Stimulated activated CD8-positive, alpha-beta memory T cell treated with anti-CD3 and anti-CD28 coated beads, Interleukin-4, amount 100 ng/mL, for 24 hours (primary cell): ENCODE measurements at places on chromosomes 13 and 19.

- DNase-seq = no peak
Observed at GRCh38 chr13:111943229-111943795, 123.6 kb upstream of the SOX1 start.

DNA sequence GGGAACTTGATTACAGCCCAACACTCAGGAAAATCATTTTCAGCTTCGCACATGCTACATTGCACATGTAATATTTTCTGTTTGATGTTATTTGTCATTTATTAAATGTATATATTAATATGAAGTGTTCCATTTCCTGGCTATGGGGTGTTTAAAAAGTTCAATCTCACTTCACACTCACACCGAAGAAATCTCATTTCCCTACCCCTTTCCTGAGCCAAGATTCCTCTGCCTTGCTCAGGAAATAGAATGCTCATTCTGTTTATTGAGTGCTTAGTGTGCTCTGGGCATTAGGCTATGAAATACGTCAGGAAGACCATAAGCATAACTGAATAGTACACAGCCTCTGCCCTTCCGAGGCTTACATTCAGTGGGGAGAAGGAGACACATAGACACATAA, 331.9 kb upstream of the TSHZ3 start:
- no peak for DNase-seq

- no peak for DNase-seq
Observed at GRCh38 chr19:37251308-37252229, 33.6 kb downstream of the ZNF383 start.

GRCh38 chr13:75347925-75348324, 134.0 kb downstream of the TBC1D4 start:
- no peak for DNase-seq

DNA sequence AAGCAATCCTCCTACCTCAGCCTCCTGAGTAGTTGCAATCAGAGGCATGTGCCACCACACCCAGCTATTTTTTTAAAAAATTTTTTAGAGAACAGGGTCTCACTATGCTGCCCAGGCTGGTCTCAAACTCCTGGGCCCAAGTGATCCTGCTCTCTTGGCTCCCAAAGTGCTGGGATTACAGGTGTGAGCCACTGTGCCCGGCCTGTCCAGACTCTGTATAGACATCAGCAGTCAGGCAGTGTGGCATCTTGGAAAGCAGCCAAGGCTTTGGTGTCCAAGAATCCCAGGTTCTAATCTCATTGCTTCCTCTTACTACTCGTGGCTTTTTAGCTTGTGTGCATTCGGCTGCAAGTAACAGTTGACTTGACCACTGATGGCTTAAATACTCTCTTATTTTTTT, 43.4 kb downstream of the BICRA start:
- no peak for DNase-seq

- DNase-seq = no peak
Observed at GRCh38 chr19:29574510-29574909, 31.6 kb upstream of the POP4 start.

- no peak for DNase-seq
Observed at GRCh38 chr19:30362156-30362754, 9.9 kb upstream of the ZNF536 start.

DNA sequence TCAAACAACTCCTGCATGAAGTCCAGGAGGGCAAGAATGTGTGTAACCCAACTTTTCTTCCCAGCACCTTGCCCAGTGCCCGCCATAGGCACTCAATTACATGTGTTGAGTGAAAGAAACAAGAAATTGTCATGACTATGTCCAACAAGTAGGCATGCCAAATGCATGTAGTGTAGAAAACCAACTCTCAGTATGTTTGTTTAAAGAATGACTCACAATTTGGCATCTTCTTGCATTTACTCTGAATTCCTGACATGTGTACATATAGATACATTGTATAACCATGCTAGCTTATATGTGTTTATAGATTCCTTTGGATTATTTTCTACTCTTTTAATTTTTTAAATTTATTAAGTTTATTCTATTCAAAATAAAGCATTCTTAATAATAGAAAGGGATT, 305.0 kb downstream of the EFNB2 start:
- no peak for DNase-seq

- DNase-seq = no peak
Observed at GRCh38 chr13:39100996-39101738, 62.9 kb downstream of the NHLRC3 start.

- no peak for DNase-seq
Observed at GRCh38 chr19:19321141-19321577, 530 bp downstream of the MAU2 start.

GRCh38 chr19:755063-755462, 4.2 kb downstream of the MISP start:
- no peak for DNase-seq

DNA sequence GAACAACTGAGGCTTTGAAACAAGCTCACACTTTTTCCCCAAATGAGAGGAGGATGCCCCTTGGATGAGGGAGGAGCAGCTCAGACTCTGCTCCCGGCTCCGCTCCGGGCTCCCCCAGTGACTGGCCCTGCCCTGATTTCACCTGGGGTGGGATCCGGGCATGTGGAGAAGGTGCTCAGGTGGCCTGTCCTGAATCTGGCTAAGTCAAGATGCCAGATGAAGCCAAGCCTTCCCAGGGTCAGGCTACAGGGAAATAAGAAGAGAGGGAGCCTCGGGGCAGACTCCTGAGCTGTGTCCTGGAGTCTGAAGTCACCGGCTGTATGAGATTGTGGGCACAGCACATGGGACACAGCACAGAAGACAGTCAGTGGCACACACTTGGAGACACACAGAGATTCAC, 10.3 kb downstream of the CEACAM5 start:
- no peak for DNase-seq

DNA sequence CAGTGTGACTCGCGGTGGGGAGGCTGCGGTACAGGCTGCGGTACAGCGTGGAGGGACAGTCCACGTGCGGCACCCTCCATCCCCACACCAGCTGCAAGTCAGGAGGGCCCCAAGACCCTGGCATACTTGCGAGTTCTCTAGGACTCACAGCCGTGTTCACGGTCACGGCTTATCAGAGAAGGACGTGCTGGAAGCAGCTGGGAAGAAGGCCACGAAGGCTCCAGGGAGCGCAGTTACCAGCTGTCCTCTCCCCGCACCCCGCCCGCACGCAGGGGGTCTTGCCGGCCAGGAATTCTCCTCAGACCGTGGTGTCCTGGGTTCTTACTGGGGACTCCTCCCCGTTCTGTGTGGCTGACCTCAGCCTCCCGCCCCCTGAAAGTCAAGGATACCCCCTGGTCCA, 6.2 kb downstream of the ZNF444 start:
- no peak for DNase-seq

DNA sequence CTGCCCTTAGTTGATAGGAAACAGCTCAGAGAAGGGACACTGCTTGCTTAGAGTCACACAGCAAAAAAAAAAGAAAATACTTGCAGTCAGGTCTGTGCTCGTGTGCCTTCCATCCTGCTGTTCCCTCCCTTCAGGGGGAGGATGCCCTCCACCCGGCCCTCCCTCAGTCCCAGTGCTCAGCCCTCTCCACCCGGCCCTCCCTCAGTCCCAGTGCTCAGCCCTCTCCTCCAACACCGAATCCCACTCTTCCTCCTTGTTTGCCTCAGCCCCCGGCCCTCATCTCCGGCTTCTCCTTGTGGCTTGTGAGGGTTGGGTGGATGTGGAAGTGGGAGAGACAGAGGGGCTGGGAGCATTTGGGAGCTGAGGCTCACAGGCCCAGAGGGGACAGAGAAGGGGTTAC, 5.8 kb downstream of the TFPT start:
- DNase-seq = no peak

- DNase-seq = no peak
Observed at GRCh38 chr19:51751655-51752054, at the start of gene FPR1. Gene FPR1 (minus strand): TSS chr19:51751878. CDS start chr19:51746994, 4,884 bp downstream.

- no peak for DNase-seq
Observed at GRCh38 chr19:51980116-51980736, 6.4 kb downstream of the ZNF350 start.

DNA sequence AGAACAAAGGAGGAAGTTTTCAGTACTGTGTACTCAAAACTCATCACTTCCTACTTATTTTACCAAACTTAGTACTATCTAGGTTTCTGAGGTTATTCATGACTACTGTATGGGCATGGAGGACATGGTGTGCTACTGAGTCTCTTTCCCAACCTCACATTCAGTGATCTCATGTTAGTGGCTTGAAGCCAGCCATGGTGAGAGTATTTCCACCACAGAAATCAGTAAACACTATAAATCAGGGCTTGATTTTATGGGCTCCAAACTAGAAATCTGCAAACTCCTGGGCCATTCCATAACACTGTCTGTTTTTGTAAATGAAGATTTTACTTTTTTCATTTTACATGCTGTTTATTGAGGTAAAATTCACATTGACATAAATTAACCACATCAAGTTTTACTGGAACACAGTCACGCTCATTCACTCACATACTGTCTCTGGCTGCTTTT, 19.7 kb downstream of the MED26 start:
- no peak for DNase-seq

DNA sequence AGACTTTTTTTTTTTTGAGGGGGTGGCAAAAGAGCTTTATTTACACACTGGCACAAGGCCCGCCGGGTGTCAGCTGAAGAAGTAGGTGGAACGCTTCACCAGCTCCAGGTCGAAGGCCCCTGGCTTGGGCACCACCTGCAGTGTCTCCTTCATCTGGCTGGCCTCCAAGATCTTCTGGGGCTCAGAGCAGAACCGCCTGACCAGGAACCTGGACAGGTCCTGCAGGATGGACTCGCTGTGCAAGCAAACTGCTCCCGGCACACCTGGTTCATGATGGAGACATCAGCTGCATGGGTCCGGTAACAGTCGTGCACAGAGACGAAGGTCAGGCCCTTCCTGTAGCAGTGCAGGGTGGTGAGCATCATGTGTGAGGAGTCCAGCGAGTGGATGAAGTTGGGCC, 4.4 kb upstream of the CYP4F2 start:
- DNase-seq = no peak

DNA sequence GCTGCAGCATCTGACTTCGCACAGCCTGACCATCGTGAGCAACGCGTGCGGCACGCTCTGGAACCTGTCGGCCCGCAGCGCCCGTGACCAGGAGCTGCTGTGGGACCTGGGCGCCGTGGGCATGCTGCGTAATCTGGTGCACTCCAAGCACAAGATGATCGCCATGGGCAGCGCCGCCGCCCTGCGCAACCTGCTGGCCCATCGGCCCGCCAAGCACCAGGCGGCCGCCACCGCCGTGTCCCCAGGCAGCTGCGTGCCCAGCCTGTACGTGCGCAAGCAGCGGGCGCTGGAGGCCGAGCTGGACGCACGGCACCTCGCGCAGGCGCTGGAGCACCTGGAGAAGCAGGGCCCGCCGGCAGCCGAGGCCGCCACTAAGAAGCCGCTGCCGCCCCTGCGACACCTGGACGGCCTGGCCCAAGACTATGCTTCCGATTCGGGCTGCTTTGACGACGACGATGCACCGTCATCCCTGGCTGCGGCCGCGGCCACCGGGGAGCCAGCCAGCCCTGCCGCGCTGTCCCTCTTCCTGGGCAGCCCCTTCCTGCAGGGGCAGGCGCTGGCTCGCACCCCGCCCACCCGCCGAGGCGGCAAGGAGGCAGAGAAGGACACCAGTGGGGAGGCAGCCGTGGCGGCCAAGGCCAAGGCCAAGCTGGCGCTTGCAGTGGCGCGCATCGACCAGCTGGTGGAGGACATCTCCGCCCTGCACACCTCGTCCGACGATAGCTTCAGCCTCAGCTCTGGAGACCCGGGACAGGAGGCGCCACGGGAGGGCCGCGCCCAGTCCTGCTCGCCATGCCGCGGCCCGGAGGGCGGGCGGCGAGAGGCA, 13.6 kb downstream of the C19orf25 start:
- DNase-seq = no peak

GRCh38 chr19:19591133-19591825, 27.2 kb downstream of the PBX4 start:
- DNase-seq = peak; percentile 30

GRCh38 chr19:39544226-39544903, 4.4 kb upstream of the EID2 start:
- no peak for DNase-seq

DNA sequence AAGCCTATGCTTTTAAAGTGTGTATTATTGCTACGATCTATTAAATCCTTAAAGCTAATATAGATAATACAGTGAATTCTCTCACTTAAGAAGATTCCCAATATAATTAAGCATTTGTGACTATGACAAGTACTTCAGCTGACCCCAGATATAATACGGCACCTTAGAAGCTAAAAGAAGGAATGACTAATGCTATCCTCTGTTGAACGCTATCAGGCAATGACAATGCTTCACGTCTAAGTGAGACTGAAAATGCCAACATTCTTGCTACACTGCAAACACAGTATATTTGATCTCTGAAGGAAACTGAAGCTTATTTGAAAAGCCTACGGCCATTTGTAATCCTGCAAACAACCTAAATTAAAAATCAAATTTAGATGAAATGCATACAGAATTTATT, 19.7 kb downstream of the VWA8 start:
- no peak for DNase-seq

GRCh38 chr13:102597029-102597961, 509 bp downstream of the TPP2 start:
- DNase-seq = no peak

DNA sequence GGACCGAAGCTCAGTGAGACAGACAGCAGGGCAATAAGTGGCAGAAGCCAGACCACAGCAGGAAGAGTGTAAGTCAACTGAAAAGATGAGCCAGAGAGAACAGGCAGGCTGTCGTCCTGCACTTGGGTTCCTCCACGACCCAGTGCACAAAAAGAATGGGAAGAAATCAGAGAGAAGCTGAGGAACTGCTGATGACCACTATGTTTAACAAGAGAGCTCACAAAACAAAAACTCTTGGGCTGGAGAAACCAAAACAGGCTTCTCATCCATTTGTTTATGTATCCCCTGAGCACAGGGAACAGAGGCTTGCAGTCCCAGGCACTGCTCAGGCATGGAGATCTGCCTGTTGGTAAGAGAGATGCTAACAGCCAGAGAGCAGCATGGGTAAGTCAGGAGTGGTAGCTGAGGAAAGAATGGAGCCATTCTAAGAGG, 14.0 kb downstream of the AKAP8L start:
- DNase-seq = no peak
